ENCODE measurements at places on chromosomes 3 and 15.

GRCh38 chr15:76006136-76006778 lies 6.0 kb downstream of the NRG4 start:
- no peak for DNase-seq

DNA sequence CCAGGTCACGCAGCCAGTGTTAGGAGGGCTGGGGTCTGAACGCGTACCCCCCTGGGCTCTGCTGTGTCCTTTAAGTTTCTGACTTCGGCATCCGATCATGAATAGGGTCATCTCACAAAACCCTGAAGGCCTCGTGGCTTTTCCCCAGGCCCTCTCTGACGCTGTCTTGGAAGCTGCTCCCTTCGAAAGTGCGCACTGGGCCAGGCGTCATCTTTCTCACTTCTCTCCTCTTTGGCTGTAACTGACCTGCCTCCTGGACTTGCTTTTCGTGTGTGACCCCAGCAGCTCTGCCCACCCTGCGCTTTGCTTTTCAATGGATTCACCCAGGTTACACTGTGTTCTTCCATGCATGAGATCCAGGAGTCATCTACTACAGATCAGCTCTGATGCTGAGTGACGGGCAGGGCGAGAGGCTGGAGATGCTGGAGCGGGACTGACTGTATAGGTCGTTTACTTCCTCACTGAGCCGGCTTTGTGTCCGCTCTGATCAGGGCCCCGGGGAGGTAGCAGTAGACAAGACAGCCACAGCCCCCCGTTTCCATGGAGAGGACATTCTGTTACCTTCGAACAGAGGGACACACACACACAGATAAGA lies 45.0 kb upstream of the PCSK6 start:
- no peak for DNase-seq

DNA sequence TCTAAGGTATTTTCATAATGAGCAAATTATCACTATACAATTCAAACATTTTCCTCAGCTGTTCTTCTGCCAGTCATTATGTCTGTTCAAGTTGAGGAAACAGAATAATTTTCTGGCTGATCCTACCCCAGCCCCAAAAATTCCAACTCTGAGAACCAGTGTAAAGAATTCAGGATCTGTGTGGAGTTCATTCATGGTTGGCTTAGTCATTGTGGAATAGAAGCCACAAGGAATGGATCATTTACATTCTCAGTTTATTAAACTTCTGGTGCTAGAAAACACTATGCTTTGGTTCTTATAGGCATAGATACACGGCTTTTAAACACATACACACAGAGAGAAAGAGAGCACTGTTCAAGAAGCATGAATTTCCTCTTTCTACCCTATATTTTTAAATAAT lies 134.6 kb downstream of the CMSS1 start:
- DNase-seq, result no peak

- peak; percentile 75 for DNase-seq
These were observed 7.3 kb downstream of the TBC1D2B start for GRCh38 chr15:78070049-78070700.

DNA sequence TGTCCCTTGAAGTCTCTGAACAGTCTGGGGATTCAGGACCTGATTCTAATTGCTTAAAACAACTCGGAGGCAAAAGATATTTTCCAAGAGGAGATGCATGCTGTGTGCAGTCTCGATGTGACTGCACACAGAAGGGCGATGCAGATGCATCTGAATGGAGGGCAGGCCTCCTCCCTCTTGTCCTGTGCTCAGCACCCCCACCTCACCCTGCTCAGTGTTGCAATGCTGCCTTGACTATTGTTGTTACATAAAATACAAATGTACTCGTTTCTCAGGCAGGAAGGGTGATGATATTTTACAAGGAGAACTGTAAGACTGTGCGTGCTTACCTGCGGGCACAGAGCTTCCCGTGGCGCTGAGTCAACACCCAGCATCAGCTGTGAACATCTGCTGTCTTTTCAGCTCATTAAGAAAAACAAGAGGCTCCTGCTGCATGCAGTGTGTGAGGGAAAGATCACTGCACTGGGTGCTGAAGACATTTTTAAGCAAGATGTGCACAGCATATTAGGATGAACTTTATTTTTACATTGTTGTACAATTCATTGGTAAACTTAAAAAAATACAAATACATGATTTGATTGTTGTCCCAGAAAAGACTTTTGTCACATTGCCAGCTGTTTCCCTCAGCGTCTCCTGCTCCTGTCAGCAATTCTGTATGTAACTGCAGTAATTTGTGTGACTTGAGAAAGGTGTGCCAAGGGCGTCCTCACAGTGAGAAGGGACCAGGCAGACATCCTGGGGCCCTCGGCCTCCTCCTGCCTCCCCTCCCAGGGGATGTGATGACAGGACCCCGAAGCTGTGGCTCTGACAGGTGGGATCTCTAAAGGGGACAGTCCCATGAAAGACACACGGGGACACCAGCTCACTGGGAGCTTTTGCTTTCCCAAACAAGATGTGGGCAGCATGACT lies 56.3 kb upstream of the RPL32 start:
- DNase-seq, result no peak

- DNase-seq, result no peak
These were observed 91.4 kb downstream of the SMAD3 start for GRCh38 chr15:67156834-67157233.

GRCh38 chr15:91456251-91456718 lies 356.2 kb downstream of the SV2B start:
- DNase-seq, result no peak

DNA sequence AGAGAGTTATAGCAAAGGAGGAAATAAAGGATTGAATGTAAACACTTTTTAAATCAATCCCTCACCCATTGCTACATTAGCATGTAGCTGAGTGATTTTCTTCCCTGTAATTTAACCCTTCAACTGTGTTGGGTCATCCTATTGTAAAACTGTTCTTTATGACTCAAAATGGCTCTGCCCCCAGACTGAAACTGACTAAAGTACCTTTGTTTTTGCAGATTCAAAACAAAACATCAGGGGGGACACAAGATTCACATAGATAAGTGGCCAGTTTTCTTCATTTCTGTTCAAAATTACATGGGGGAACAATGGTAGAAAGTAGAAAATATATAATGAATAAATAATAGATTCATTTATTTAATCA lies 268.4 kb downstream of the IGSF11 start:
- DNase-seq, result no peak

- no peak for DNase-seq
These were observed 37.3 kb upstream of the LEKR1 start for GRCh38 chr3:156788846-156789245.

GRCh38 chr3:183372911-183373310 lies 55.5 kb downstream of the MCF2L2 start:
- no peak for DNase-seq

DNA sequence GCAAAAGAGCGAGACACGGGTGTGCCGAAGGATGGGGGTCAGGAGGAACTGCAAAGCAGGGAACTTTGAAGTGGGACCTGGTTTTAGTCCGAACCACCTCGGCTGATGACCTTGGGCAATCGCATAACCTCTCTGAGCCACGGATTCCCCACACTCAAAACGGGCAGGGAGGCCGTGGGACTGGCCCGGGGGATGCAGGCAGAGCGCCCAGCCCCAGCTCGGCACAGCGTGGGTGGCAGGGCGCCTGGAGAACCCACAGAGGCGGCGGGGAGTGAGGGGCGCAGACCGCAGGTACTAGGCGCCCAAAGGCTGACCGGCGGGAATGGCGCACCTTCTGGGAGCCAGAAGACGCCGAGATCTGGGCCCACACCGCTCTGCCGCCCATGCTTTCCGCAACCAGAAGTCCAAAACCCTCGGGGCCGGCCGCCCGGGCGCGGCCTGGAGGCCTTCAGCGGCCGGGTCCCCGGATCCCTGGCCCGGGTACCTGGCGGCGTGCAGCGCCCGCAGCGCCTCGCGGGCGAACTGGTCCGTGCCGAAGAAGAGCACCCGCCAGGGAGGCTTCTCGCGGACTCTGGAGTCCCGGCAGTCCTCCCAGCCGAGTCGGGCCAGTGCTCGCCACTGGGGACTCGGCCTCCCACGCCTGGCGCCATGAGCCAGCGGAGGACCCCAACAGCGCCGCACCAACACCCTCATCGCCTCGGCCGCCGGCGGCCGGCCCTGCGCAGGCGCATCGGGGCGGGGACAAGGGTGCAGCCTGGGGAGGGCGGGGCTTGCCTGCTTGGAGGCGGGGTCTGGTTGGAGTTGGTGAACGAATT lies at the start of gene MTFMT:
Gene MTFMT, minus strand, starts transcription at position 719 of the 815 bp plus-strand sequence. Its CDS starts 26 bp downstream, at position 693.
- DNase-seq, result peak; percentile 68

DNA sequence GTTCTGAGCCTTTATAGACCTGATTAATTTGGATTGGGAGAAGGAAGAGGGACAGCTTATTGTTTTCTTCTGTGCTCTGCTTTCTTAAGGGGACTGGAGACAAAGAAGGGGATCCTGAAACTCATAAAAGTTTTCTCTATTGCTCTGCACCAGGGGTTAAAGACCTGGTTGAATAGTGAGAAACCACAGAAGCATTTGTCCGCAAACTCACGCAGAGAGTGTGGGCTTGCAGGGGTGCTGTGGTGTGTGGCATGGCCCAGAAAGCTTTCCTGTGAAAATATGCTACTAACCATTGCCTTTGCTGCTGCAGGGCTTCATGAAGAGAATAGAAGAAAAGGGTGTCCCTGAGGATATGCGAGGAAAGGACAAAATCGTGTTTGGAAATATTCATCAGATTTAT lies 73.1 kb upstream of the UMPS start:
- DNase-seq, result no peak

DNA sequence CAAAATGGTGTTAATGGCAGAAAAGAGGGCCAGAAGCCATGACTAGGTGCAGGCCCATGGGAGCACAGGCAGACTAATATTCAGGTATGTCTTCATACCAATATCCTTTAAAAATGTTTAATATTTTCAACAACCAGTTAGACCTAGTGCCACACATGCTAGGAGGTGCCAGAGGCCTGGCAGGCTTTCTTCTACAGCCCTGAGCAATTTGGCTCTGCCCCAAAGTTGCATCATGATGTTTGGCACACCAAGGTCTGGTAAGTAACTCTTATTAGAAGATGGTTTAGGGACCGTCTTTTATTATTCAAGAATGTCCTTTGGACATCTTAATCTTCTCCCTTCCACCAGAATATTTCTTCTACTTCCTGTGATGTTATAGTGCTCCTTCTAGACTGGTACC lies 34.8 kb downstream of the MITF start:
- no peak for DNase-seq

- no peak for DNase-seq
These were observed 11.0 kb downstream of the LYSMD2 start for GRCh38 chr15:51726302-51727073.

GRCh38 chr15:41281236-41281635 lies 50.2 kb downstream of the CHP1 start:
- DNase-seq, result no peak

GRCh38 chr3:56856752-56857151 lies 55.0 kb upstream of the ARHGEF3 start:
- no peak for DNase-seq

DNA sequence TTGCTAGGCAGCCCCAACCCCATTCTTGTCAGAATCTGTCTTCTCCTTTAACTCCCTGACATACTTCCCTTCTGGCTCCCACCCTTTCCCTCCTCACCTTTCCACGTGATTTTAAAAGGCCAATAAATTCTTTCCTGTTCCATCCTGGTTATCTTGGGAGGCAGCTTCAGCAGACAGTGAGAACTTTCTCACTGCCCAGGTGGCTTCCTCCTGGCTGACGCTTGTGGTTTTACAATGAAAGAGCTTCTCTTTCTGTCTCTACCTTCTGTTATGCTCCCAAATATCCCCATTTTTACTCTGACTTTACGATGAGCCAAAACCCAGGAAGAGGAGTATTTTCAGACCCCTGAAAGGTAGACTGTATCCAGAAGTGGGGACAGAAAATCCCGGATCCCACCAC lies 42.1 kb downstream of the GASK1A start:
- peak; percentile 77 for DNase-seq

GRCh38 chr3:128487538-128487812 lies 5.5 kb downstream of the GATA2 start:
- DNase-seq, result no peak

- DNase-seq, result no peak
These were observed 34.0 kb upstream of the DUSP7 start for GRCh38 chr3:52090131-52090932.

DNA sequence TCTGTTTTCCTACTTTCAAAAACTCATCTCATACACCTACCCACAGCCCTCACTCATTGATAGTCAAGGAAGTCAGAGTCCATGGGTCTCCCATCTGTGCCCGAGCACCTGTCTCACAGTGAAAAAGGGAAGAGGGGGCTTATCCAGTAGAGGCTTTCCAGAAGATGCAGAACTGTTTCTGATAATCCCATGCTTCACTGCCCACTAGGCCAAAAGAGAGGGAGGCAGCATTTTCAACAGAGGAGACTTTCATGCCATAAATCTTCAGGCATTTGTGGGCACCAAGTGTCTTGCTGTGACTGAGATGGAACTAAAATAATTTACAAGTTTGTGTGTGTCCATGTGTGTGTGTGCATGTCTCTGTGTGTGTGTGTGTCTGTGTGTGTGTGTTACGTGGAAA lies 117.9 kb upstream of the PHLDB2 start:
- no peak for DNase-seq

DNA sequence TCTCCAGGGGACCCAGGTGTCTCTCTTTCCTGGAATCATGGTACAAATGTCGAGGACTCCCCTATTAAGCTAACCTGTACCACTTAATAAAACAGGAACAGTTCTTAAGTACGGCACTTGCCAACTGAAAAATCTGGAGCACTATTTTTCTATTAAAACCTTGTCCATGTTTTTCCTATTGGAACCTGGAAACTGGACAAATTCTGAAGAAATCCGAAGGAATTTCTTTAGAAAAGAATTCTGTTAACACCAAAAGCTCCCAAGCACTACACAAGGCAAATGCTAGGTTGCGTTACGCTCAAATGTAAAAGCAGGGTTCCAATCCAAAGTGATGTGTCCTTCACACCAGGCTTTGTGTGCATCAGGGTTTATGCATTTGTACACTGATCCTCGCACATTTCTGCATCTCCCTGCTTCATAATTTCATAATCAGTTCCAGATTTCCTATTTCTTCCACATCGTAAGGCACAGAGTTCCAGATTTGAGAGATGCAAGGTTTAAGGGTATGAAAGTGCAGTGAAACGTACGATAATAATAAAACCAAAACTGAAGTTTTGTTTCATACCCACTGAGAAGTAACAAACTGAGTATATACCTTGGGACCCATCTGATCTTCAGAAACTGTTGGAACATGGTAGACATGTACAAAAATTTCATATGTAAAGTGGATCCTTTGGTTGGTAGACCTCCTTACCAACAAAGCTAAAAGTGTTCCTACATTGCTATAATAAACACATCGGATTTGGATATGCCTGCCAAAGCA lies 132.1 kb upstream of the WNT5A start:
- DNase-seq, result no peak

GRCh38 chr3:105979961-105980360 lies 111.1 kb upstream of the CBLB start:
- no peak for DNase-seq

- no peak for DNase-seq
These were observed 261.5 kb upstream of the LRTM1 start for GRCh38 chr3:55189359-55189801.

DNA sequence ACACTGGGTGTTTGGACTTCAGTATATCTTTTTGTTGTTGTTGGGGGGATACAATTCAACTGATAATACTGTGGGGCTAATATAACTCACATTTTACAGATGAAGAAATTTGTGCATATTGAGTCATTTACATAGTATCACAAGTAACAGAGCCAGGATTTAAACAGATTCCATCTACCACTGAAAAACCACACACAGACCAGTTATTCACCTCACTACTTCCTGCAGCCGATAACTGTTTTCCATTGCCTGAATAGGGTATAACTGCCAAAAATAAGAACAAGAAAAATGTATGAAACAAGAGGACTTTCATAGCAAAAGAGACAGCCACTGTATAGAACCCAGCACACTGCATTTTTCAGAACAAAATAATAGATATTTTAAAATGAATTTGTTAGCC lies 215.8 kb upstream of the CNTN6 start:
- peak; percentile 84 for DNase-seq

- no peak for DNase-seq
These were observed 83.3 kb downstream of the FGF7 start for GRCh38 chr15:49506341-49506740.
